ENCODE measurements at places on chromosomes 16 and 17.
A peak's percentile ranks its signal among the peaks of the same experiment; 100 is the strongest.

DNA sequence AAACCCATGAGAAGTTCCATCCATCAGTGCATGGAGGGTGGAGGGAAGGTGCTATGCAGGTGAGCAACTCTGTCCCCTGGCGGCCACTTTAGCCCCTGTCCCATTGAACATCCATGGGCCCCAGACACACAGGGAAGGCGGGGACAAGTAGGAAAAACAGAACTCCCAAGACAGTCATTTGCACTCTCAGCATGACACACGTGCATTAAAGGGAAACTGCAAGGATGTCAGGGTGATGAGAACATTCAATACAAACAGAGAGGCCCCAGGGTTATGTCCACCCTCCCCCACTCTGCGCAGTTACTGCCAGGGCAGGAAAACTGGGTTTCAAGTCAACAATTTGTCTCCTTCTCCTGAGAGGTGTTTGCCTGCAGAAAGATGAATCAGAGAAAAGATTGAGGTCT lies 44.0 kb upstream of the AKTIP start:
- no peak for DNase-seq

DNA sequence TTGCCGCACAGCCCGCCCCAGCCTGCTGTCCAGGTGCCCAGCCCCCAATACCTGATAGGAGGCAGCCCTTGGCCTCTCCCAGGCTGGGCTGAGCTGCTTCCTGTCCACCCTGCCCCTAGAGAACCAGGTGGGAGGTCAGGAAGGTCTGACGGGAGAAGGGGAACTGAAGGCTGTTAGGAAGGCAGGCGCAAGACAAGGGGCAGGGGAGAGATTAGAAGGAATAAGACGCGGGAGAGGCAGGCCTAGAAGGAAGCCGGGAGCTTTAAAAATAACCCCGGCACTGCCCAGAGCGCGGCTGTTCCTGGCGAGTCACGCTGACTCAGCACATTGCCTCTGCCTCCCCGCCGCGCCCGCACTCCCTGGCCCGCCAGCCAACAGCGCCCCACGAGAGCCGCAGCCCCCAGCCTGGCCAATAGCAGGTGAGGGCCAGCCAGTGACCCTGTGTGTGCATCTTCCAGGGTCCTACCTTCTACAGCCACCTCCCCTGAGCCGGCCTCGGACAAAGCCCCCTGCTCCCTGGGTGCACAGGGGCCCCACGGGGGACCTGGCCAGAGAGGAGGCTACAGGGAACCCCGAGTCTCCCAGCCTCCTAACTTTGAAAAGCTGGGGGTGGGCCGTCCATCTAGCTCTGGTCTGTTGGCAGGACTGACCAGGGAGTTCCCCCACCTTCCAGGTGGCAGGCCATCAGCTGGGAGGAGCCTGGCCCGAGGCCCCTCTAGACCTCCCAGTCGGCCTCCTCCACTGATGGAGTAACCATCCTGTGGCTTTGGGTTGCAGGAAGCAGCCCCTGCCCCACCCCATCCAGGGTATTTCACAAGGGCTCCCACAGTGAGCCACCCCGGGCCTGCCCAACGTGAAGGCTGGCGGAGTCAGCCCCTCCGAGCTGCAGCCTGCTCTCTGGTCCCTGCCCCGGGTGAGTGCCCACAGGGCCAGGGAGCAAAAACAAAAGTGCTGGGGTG lies 4.0 kb downstream of the MAFG start:
- no peak for DNase-seq

DNA sequence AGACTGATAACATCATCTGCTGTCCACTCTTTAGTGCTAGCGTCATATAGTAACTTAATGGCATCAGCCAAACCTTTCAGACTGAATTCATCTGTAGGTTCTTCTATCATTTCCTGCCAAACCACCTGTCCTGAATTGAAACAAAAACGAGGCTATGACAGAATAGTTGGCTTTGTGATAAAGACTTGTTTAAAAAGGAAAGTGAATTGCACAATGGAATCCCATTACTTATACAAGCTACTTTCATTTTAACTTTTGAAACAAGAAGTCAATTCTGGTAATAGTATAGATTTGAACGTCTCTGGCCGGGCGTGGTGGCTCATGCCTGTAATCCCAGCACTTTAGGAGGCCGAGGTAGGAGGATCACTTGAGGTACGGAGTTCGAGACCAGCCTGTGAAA lies 18.2 kb downstream of the LASP1NB start:
- DNase-seq = no peak

DNA sequence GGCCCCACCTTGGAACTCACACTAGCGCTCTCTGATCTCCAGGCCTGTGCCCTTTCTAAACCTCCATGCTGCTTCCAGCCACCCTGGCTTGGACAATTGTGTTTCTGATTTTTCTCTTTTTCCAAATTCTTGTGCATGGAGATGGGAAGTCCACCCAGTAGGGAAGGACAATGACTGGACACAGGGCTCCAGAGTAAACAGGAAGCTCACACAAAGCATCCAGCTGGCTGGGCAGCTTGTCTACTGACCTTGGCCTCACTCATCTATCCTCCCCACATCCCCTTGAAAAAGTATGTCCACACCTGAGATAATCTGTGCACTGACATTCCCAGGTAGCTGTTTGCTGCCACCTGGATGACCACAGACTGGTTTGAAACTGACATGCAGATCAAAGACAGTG lies 331.2 kb upstream of the MAF start:
- DNase-seq = no peak

DNA sequence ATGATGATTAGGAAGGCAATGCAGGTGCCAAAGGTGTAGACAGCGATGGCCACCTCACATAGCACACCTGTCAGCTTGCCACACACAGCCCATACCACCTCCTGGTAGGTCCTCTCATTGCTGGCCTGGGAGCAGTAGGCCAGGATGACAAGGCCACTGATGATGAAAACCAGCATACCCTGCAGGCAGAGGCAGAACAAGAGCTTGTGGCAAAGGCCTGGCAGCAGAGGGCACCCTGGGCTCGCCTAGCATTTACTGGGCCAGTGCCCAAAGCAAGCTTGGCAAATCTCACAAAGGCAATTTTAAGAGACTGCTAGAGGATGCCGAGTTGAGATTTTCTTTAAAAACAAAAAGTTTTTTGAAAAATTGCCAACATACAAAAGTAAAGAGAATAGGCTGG lies 5.9 kb downstream of the SLC38A7 start:
- DNase-seq = no peak

GRCh38 chr17:10177131-10177912 lies 21.1 kb downstream of the GAS7 start:
- no peak for DNase-seq

DNA sequence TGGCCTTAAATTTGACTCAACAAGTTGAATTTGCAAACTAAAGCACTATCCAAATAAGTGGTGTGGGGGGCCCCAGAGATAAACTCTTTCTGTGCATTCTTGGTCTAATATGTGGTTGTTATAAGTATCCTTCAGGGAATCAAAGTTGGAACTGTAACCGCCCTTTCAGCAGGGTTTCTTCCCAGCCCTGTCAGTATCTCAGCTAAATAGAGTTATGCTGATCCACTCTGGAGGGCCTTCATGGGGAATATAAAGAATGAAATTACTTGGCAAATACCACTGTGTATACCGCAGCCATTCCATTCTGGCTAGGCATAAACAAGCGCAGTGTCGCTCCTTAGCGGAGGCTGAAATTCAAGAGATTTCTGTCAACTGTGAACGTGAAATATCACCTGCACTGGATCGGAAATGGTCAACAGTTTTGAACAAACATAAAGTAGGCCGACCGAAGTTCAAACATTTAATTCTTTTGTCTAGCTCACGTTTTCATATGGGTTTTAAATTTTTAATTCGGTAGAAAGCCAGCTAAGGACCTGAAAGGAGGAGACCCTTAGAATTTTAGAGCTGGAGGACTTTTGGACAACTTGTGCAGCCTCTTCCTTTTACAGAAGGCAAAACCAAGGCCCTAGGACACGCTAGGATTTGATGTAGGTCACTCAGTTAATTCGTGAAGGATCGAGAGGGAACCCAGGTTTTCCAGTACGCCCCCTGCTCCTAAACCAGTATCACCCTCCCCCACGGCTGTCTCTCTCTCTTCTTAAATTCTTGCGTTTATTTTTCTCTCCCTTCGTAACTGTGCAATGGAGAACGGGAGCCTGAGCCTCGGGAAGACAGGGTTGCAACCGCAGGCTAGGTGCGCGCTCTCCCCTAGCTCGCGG lies 74.7 kb downstream of the CHD9 start:
- no peak for DNase-seq

- peak; percentile 37 for DNase-seq
Measured at GRCh38 chr16:53950677-53951076, 246.7 kb downstream of the FTO start.

DNA sequence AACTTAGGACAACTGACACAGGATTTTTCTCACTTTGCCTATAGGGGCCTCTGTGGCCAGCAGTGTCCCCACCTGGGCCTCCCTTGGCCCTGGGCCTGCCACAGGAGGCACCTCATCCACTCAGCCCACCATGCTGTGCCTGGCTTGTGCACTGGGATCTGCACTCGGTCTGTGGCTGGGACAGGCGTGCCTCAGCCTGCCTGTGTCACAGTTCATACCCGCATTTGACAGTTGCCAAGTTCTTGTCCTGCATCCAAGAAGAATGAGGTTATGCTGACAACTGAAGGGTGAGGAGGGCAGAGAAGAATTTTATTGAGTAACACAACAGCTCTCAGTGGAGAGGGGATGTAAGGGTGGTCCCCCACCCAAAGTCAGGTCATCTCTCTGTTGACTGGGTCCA lies 36.0 kb downstream of the ZFP90 start:
- no peak for DNase-seq

DNA sequence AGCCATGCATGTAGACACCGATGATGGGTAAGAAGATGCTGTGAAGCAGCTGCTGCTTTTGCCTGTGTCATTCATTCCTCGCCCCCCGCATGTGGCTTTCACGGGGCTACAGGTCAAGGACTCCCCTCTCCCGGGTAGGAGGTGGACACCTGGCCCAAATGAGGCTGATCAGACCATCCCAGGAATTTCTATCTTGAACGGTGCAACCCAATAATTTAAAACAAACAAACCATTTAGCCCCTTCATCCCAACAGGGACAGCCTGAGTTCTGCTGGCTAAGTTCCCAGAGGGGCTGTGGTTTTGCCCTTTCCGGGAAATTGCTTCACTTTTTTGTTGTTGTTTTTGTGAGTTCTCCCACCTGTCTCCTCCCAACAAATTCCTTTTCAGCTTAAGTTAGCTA lies 137.7 kb upstream of the CDH5 start:
- DNase-seq = no peak

GRCh38 chr17:3544365-3544764 lies 13.2 kb downstream of the TRPV3 start:
- no peak for DNase-seq

GRCh38 chr16:86558355-86559193 lies 3.5 kb upstream of the MTHFSD start:
- no peak for DNase-seq

DNA sequence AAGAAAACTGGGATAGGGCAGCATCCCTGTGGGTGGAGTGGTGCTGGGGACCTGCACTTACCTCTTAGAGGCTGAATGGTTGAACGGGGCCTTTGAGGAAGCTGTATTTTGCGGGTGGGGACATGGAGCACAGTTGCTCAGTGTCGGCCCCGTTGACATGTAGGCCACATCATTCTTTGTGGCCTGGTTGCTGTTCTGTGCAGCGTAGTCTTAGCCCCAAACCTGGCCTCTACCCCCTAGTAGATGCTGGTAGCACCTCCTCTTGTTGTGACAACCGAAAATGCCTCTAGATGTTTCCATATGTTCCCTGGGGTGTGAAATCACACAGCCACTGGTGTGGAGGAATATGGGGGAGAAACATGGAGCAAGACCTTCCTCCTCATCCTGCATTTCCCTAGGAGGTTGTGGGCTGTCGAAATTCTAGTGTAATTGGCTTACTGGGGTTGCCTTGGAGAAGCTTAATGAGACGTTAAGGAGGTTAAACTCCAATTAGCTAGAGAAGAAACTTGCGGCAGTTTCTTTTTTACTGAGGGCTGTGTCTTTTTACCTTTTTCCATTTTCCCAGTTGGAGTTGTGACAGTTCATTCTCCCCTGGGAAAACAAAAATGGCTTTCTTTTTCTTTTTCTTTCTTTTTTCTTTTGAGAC lies 9.4 kb downstream of the ABCC1 start:
- DNase-seq = no peak

GRCh38 chr16:4087099-4087885 lies 28.9 kb downstream of the ADCY9 start:
- DNase-seq = no peak

DNA sequence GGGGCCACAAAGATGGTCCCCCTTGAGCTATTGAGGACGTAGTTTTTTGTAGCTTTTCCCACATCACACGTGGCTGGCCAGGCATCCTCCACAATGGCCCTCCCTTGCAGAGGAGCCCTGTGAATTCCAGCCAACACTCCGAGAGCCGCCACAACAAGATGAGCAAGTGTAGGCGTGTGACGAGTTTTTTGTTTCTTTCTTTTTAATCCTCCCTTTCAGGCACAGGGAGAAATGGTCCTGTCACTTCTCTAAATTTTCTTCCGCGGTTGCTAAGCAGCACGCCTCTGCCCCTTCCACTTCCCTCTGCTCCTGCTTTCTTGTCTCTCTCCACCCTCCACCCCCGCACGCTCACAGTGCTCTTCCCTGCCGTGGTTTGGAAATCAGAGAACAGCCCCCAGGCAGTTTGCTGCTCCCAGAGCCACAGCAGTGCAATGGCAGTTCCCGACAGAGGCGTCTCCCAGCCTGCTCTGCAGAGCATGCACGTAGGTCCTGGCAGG lies 68.0 kb upstream of the MRTFB start:
- DNase-seq = no peak

- no peak for DNase-seq
Measured at GRCh38 chr16:46568472-46569230, 52.5 kb downstream of the SHCBP1 start.

DNA sequence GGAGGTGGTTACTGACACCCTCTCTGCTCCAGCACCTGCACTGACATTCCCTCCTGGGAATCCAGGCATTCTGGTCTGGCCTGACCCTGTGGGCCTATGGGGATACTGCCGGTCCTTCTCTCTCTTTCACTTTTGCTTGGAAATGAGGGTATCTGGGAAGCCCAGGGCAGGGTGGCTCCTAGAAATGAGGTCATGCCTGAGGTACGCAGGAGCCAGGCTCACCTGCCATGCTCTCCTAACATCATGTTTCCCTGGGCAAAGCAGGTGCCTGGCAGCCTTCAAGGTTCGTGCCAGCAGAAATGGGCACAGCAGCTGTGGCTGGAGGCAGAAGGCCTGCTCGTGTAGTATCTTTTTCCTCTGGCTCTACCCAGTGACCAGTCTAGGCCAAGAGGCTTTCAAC lies 3.3 kb downstream of the ITGA3 start:
- peak; percentile 63 for DNase-seq

DNA sequence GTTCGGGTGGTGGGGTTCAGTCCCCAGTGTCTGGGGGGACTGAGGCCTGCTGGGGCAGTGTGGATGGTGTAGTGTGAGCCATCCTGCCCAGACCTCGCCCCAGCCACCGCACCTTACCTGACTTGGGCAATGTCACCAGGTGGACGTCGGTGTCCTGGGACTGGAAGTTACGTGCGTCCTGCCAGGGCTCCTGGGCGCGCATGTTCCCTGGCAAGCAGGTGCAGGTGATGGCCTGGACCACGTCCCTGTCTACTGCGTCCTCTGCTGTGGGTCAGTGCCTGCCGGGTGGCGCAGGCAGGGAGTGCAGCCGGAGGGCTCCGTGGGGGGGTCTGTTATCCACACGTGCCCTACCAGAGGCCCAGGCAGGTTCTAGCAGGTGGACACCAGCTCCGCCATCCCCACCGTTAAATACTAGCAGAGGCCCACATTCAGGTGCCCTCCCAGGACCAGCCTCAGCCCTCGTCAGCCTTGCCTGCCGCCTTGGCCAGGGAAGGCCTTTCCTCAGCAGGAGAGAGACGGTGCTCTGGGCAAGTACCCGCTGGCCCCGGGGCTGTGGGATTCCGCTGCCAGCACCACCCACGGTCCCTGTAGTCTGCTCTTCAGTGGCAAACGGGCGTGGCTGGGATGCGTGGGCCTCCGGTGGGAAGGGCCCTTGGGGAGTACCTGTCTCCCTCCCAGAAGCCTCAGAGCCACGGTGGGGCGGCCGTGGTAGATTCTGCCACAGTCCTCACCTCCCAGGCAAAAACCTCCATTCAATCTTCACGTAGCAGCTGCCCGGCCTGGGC lies 8.1 kb upstream of the DPEP1 start:
- DNase-seq = no peak
